ENCODE measurements at places on chromosomes 5 and 9. TPM values are rescaled to one million over a fixed set of nuclear protein-coding genes. Genes with fewer than 3 reads are reported as not detected.
A peak's percentile ranks its signal among the peaks of the same experiment; 100 is the strongest.

DNA sequence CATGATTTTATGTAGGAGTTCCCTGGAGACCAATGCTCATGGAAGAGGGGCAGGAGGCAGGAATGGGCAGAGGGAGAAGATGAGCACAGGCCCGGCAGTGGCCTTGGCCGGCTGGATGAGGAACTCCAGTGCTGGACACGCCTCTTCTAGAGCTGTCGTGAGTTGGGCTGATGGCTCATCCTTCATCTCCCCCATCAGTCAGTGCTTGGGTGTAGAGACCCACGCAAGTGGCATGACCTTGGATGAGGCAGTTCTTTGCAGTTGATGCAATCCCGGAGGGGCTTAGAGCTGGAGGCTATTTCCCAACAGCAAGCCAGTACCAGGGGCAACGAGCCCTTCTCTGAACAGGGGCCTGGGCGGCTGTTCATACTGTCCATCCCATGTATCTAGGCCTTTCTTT is 25.5 kb upstream of the ARAP3 start:
- peak; percentile 28 for DNase-seq

DNA sequence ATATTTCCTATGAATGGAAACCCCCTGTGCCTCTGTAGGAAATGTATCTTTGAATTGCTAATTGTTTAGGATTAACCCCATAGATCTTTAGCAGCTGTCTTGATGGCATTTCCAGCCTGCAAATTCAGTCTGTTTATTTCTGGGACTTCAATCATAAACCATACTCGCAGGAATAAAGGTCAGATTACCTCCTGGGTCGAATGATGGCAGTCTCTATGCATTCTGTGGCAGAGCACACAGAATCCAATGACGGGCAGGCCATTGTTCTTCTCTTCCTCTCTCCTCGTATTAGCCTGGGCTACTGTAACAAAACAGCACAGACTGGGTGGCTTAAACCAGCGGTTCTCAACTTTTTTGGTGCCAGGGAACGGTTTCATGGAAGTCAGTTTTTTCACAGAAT is 199.9 kb downstream of the PCSK5 start:
- DNase-seq, result no peak

GRCh38 chr9:93678199-93679019 is 102.0 kb downstream of the PHF2 start:
- peak; percentile 16 for DNase-seq

GRCh38 chr5:97229688-97230285 is 46.7 kb upstream of the RIOK2 start:
- no peak for DNase-seq

DNA sequence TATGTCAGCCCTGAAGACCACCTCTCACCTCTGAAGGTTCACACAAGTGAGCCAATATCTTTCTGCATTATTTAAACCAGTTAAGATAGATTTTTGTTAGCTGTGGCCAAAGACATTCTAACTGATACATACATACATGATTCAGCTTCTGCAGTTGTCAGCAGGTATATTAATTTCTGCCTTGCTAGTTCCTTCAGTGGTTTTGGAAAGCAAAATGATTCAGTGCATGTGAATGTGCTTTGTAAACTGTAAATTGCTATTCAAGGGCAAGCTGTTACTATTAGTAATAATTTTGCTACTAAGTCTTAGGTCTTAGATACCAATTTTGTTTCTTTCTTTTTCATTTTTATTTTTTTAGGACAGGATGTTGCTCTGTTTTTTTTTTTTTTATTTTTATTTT is 89.2 kb upstream of the ERBIN start:
- no peak for DNase-seq

- DNase-seq, result no peak
Measured at GRCh38 chr5:124661317-124662141, 84.9 kb downstream of the ZNF608 start.

- no peak for DNase-seq
Measured at GRCh38 chr9:72193478-72193881, 44.2 kb downstream of the GDA start.

The BHMT2 gene
- total RNA-seq, result 17.7 TPM
